ENCODE measurements at places on chromosomes 12 and 14.

- no peak for DNase-seq
Measured at GRCh38 chr12:10048526-10048925, 18.0 kb downstream of the CLEC9A start.

- no peak for DNase-seq
Measured at GRCh38 chr12:116687888-116688287, 50.0 kb downstream of the SPRING1 start.

DNA sequence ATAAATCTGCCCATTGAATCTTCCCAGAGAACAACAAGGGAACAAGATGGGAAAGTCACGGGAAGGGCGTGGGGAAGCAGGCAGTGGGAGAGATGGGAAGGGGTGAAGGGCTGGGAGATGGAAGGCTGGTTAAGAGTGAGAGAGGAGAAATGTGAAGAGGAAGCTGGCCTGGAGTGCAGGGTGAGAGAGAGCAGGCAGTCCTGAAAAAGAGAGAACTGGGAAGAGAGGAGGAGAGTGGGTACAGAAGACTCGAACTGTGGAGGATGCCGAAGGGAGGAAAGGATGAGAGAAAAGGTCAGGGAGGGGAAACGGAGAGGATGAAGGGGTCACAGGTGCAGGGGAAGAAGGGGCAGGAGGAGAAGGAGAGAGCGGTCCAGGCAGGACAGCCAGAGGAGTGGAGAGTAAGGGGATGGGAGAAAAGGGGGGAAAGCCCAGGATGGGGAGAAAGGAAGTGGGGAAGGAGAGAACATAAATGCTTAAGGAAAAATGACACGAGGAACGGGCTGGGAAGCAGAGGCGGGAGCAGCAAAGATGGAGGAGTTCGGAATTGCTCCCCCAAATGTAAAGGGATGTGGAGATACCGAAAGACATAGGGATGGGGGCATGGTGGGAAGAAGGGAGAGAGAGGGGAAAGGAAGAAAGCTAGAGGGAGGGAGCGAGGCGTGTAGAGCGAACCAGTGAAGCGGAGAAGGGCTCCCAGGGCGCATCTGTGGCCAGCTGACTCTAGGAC is 1.2 kb downstream of the PIANP start:
- DNase-seq, result no peak

- DNase-seq, result no peak
Measured at GRCh38 chr14:64410084-64410774, 22.1 kb downstream of the MTHFD1 start.

GRCh38 chr12:65830305-65830704 is 6.0 kb downstream of the HMGA2 start:
- DNase-seq, result no peak

GRCh38 chr12:18799561-18799960 is 61.6 kb downstream of the CAPZA3 start:
- no peak for DNase-seq

DNA sequence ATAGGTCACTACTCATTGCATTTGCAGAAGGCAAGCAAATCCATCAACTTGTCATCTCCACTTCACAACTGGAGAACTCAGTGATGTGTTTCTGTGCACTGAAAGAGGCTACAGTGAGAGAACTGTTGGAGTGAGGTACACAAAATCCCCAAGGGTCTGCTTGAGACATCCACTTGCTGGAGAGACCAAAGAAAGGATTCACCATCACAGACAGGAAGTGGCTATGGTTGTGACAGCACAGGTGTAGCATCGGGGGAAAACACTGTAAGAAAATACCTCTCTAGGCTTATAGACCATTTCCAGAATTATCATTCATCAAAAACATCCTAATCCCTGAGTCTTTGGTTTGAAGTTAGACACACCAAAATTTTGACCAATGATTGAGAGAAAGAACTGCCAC is 201.3 kb upstream of the OR4E1 start:
- no peak for DNase-seq

GRCh38 chr12:104219361-104219892 is 3.8 kb downstream of the TXNRD1 start:
- DNase-seq, result no peak

- no peak for DNase-seq
Measured at GRCh38 chr14:61544448-61545330, 150.6 kb upstream of the HIF1A start.

GRCh38 chr14:64792231-64792630 is 87.5 kb downstream of the SPTB start:
- no peak for DNase-seq

DNA sequence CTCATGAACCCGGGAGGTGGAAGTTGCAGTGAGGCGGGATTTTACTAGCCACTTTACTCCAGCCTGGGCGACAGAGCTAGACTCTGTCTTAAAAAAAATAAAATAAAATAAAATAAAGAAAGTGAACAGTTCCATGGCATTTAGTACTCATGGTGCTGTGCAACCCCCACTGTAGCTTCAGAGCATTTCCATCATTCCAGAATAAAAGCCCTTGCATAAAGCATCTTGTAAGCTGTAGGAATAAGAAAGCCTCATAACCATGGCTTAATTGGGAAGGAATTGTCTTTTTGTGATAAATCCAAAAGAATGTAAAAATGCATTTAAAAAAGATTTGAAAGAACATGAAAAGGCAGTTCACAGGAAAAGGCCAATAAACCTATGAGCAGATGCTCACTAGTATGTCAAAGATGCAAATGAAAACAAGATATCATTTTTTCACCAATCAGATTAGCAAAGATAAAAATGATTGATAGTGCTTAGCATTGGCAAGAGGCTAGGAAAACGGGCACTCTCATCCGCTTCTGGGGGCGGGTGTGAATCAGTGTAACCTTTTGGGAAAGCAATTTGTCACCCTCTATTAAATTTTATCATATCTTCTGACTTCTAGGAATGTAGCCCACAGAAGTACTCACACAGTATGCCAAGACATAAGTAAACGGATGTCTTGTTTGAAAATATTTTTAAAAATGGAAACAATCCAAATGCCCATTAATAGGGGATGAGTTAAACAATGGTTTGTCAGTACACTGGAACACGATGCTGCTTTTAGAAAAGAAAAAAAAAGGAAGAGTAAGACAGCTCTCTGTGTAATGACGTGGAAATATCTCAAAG is 46.6 kb downstream of the CFAP251 start:
- no peak for DNase-seq

DNA sequence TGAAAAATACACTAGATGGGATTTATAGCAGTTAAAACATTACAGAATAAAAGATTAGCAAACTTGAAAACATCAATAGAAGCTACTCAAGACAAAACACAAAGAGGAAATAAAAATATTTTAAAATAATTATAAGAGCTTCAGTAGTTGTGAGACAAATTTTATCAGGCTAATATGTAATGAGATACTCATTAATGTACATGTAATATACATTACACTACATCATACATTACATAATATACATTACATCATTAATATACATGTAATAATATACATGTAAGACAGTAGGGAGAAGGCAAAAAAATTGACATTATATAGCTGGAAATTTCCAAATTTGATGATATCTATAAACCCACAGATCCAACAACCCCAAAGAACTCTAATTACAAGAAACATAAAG is 249.4 kb upstream of the HMGA2 start:
- DNase-seq, result no peak

All from T-cell (primary cell).